DMS53 (cell line): ENCODE measurements at places on chromosomes 4 and X.

DNA sequence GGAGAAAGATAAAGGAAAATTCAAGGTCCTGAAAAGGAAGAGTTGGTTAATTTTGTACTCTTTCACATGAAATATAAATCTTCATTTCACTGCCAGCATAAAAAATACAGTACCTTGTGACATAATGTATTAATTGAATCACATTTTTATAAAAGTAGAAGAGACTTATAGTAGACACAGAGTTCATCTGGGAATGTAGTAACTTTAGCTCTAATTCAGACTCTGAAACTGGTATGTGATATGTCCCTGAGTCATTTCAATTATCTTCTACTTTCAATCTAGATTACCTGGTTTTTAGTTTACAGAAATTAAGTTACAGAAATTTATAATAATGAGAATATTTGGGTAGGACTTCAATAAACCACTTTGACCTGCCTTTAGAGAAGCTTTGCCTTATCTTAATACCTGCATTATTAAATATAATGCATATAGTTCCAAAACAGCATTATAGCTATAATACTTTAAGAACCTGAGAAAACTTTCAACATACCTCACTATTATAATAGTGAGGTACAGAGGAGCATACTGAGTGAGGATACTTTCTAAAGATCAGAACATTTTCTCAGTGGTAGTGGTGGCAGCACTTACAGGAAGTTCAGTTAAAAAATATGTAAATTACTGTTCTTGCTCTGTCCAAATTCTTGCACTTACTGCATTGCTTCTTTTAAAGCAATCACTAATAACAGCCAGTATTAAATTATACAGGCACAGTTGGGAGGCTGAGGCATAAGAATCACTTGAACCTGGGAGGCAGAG, 11.2 kb downstream of the NEK1 start:
- DNase-seq = no peak

DNA sequence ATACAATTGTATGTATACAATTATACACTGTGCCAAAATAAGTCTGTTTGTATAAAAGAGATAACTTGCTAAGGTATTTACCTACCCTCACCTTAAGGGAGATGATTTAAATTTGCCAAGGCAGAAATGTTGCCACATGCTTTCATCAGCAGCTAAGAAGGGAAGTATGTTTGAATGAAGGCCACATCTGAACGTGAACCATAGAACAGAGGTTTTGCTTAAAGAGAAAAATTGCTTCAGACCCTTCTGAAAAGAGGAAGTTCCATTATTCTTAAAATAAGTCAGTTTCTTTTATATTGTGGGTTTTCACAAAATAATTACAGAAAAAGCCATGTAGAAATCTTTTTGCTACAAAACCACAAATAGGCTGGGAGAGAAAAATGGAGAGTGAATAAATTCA, 621.5 kb upstream of the HTR2C start:
- DNase-seq = no peak

DNA sequence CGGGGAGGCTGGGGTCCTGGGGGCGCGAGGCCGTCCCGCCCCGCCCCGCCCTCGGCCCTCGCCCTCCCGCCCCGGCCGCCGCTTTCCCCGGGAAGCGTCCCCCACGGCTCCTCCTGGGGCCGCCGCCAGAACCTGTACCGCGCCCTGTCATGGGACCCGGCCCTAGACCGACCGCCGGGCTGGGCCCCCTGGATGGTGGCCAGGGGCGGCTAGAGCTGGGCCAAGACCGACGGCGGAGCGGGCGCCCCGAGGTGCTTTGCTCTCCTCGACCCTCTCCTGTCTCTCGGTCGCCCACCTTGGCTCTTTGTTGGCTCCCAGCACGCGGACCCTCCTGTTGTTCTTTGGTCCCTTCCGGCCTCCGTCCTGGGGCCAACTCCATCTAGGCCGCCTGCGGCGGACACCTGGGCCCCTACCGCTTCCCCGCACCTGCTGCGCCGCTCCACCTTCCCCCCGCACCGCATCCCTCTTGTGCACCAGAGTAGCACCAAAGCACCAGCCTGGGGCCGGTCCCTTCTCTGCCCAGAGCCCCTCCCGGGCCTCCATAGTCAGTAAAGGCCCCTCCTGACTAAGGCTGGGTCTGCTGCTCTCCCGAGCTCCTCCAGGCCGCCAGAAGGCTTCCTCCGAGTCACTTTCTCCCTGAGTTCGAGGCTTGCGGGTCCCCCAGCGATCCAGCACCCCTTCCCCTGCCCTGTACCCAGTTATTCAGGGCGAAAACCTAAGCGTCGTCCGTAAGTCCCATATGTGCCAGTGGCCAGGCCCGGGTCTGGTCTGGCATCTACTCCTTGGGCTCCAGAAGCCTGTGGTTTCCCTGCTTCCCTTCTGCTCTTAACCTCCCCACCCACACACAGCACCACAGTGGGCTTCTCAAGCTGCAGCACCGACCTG, 587 bp downstream of the TACC3 start:
- DNase-seq = peak; percentile 75

GRCh38 chr4:124686279-124686678, 26.3 kb downstream of the ANKRD50 start:
- no peak for DNase-seq

GRCh38 chr4:108851366-108851765, 88.5 kb upstream of the ETNPPL start:
- no peak for DNase-seq

DNA sequence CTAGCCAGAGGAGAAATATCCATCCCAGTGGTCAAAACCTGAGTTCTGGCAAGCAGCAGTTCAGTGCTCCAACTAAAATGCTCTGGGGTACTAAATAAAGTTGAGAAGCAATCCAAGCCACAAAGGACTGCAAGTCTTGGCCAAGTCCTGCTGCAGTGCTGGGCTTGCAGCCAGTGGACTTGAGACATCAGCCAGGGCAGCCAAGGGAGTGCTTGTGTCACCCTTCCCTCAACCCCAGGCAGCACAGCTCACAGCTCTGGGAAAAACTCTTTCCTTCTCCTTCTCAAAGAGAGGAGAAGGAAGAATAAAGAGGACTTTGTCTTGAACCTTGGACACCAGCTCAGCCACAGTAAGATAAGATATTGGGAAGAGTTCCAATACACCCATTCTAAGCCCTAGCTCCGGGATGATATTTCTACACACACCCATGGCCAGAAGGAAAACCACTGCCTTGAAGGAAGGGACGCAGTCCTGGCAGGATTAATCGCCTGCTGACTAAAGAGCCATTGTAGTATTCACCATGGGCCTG, 99.8 kb downstream of the PTCHD1 start:
- DNase-seq = no peak

GRCh38 chrX:65595460-65595876, 60.9 kb upstream of the LAS1L start:
- peak; percentile 93 for DNase-seq

GRCh38 chr4:99507762-99508161, 3.1 kb upstream of the C4orf17 start:
- DNase-seq = no peak

- no peak for DNase-seq
These were observed 85.0 kb upstream of the WDR1 start for GRCh38 chr4:10201381-10202223.

GRCh38 chrX:46582325-46582724, 8.8 kb downstream of the CHST7 start:
- DNase-seq = no peak

GRCh38 chr4:120718979-120719566, 203.5 kb downstream of the PRDM5 start:
- peak; percentile 63 for DNase-seq

DNA sequence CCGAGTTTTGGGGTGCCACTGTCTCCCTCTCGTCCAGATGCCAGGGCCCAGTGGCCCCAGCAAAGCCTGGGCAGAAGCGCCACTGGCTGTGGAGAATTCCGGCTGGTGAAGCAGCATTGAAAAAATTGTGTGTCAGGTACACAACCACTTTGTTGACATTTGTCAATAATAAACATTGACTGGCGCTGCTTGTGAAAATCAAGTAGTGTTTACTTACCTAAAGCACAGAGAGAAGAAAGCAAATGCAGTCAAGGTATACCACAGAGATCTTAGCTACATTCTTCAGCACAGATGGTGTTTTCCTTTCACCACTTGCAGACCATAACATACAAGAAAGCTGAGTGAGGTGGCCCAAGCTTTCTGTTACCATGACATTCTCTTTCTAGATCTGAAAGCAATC, 14.5 kb upstream of the SLC7A11 start:
- DNase-seq = peak; percentile 88
